Hepatocyte (in vitro differentiated cells): ENCODE measurements at places on chromosomes 3 and 15. TPM values are rescaled to one million over a fixed set of nuclear protein-coding genes. Genes with fewer than 3 reads are reported as not detected.

- peaks cover 35% of the 10 kb centered on the region for H3K4me1 ChIP-seq
- H3K27ac ChIP-seq: peak overlapping the region; percentile 75
- no peak for DNase-seq
- H3K36me3 ChIP-seq: no peaks in the 10 kb centered on the region
- H3K27me3 ChIP-seq: no peaks in the 10 kb centered on the region
Observed at GRCh38 chr3:194320744-194321243, 30.3 kb downstream of the CPN2 start.

The ATP10A gene
- 0.77 and 1.4 TPM in 2 replicates for total RNA-seq

DNA sequence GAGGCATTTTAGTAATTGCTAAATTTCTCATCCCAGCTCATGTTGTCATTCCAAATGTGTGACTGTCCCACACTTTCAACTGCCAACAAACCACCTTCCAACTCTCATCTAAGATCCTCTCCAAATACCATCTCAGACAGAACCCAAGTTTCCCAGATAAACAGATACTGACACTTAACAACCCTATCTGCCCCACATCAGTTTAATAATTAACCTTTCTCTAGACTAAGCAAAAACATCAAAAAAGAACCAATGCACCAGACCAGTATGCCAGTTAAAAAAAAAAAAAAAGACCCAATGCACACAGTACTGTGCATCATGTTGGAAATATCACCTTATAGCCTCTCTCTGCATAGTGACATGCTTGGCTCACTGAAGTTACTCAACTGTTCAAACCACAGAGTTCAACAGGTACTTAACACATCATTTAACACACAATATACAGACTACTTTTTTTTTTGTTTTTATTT lies 5.5 kb downstream of the SFMBT1 start:
- no peak overlapping the region for H3K27ac ChIP-seq
- DNase-seq: no peak
- no peaks in the 10 kb centered on the region for H3K36me3 ChIP-seq
- no peak overlapping the region for H3K4me3 ChIP-seq

The ATP2B2 gene
- total RNA-seq: 1.8 and 1.9 TPM in 2 replicates

DNA sequence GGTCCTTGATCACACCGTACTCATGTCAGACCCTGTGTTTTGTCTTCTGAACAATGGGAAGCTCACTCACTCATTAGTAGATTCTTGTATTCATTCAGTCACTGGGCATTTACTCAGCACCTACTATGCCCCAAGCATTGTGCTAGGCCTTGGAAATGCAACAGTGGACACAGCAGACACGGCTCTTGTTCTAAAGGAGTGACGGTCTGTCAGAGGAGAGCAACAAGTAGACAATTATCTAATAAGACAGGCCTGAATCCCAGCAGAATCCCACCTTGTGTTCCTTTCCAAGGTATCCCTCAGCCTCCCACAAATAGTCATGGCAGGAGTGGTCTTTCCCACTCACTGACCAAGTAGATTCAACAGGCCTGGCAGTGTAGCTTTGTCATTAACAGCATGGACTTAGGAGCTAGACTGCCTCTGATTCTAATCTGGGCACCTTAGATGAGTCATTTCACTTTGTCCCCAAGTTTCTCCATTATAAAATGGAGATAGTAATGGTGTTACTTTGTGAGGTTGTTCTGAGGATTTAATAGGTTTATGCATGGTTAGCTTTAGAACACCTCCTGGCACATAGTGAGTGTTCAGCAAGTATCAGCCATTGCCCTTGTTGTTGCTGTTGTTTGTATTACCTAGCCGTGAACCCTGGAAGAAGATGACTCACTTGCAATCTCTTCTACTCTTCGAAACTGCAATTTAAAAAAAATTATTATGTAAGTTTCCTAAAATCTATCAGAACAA lies 69.1 kb downstream of the SSUH2 start:
- H3K36me3 ChIP-seq: no peaks in the 10 kb centered on the region
- no peak overlapping the region for H3K4me3 ChIP-seq
- H3K27ac ChIP-seq: no peak overlapping the region
- no peak for DNase-seq
- H3K27me3 ChIP-seq: no peaks in the 10 kb centered on the region

DNA sequence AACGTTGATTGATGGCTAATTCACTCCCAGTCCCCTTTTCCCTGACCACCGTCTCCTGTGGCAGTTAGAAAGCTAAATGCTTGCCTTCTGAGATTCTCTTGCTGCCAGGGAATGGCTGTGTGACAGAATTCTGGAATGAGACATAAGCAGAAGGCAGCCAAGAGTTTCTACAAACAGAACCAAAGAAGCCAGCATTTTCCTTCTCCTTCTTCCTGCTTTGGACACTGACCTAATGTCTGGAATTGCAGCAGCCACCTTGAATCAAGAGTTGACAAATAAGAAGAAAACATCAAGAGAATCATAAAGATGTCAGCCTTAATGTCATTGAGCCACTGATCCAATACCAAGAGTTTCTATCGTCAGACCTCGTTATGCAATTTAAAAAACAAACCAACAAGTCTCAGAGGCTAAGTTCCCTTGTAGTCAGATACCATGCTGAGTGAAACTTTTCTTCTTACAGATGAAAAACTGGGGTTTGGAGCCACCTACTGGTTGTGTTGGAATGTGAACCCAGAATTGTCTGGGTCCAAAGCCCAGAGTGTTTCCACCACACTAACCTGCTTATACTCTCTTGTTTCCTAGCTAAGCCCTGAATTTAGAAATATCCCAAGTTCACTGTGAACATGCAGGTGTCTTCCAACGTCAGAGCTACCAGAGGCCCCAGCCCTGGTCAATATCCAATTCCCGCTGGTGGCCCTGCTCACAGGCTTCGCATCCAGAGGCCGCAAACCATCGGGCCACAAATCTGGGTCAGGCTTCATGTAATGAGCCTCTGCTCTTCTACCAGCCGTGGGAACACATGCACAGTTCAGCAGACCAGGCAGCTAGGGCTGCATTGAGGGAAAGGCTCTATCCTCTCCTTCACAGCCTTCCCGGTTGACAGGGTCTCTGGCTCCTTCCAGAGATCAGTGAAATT lies 42.5 kb downstream of the MCF2L2 start:
- H3K27me3 ChIP-seq: no peaks in the 10 kb centered on the region
- peak; percentile 87 for DNase-seq
- no peaks in the 10 kb centered on the region for H3K36me3 ChIP-seq
- H3K4me1 ChIP-seq: peaks cover 4% of the 10 kb centered on the region
- H3K4me3 ChIP-seq: no peak overlapping the region

The GOLGA6B gene
- 0.08 TPM in 1 of 2 replicates, not detected in the other for total RNA-seq

The MUSTN1 gene
- 1.8 and 2.6 TPM in 2 replicates for total RNA-seq

- H3K27me3 ChIP-seq: no peaks in the 10 kb centered on the region
- H3K36me3 ChIP-seq: no peaks in the 10 kb centered on the region
- H3K4me3 ChIP-seq: no peak overlapping the region
- H3K4me1 ChIP-seq: no peaks in the 10 kb centered on the region
- H3K27ac ChIP-seq: no peak overlapping the region
- no peak for DNase-seq
Observed at GRCh38 chr3:168973206-168973605, 690.3 kb downstream of the MECOM start.

- no peak overlapping the region for H3K4me3 ChIP-seq
- no peaks in the 10 kb centered on the region for H3K4me1 ChIP-seq
- no peak for DNase-seq
- H3K27me3 ChIP-seq: no peaks in the 10 kb centered on the region
Observed at GRCh38 chr15:77009646-77010311, 14.9 kb downstream of the PSTPIP1 start.

GRCh38 chr3:108222853-108223565 lies 785 bp upstream of the IFT57 start:
- peak overlapping the region; percentile 33 for H3K4me3 ChIP-seq
- DNase-seq: no peak
- no peaks in the 10 kb centered on the region for H3K36me3 ChIP-seq

DNA sequence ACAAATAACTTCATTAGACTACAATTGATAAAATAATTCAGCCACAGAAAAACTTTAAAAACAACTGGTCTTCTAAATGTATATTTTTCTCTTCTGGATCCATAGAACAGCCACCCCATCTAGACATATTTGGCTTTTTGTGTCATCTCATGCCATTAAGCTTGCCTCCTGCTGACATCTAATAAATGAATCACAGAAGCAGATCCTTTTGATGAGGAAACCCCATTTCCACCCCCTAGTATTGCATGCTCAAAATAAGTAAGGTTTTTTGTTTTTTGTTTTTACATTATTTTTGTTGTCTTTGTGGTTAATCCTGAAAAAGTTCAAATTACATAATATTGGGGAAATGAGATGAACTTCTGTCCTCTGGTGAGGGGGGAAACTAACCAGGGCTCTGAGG lies 94.8 kb downstream of the DUT start:
- no peak overlapping the region for H3K4me3 ChIP-seq
- no peaks in the 10 kb centered on the region for H3K27me3 ChIP-seq
- DNase-seq: no peak
- no peak overlapping the region for H3K27ac ChIP-seq

The EHD4 gene
- total RNA-seq: 26.4 and 27.3 TPM in 2 replicates

GRCh38 chr15:49589030-49589429 lies 31.6 kb downstream of the FAM227B start:
- no peak for DNase-seq
- no peaks in the 10 kb centered on the region for H3K4me1 ChIP-seq
- H3K4me3 ChIP-seq: no peak overlapping the region

DNA sequence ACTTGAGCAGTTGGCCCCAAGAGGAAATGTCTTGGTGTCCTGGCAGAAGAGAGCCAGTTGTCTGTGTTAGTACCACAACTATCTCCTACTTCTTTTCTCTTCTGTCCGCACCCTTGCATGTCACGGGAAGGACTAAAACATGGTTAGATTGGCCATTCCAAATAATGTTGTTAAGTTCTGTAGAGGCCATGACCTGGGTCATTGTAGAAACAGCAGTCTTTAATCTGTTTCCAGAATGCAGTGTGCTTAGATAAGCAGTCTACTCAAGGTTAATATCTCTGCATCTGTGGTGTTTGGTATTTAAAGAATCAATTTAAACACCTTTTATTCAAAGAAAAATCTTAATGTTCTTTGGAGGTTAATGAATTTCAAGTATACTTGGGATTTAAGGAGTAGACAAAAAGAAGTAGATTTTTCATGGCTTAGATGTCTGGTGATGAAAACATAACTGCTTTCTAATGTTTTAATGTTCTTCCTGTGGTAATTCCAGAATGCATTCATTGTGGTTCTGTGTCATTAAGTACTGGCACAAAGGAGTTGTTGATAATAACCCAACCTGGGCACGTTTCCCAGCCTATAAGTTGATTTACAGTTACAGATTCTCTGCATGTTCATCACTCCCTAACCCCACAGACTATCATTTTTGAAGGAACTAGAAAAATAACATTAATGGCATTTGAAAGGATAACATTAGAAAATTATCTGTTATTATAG lies 58.9 kb downstream of the TMEM108 start:
- DNase-seq: no peak
- H3K4me1 ChIP-seq: no peaks in the 10 kb centered on the region
- no peaks in the 10 kb centered on the region for H3K27me3 ChIP-seq
- no peak overlapping the region for H3K4me3 ChIP-seq
- H3K36me3 ChIP-seq: no peaks in the 10 kb centered on the region
- no peak overlapping the region for H3K27ac ChIP-seq

DNA sequence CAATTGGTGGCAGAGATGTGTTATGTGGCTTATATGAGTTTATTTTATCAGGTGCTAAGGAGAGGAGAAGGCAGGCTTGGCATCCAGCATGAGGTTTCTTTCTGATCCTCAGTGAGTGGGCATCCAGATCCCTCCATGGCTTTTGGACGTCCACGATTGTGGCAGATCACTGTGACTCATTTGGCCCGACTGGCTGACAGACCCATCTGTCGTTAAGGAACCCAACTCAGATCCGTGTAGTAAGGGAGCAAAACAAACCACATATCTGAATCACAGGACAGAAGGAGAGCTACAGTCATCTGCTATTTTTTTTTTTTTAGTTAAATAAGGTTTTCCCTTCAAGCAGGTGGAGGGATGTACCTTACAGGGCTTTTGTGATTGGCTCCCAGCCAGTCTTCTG lies 197.0 kb upstream of the KCNH8 start:
- H3K27me3 ChIP-seq: no peaks in the 10 kb centered on the region
- DNase-seq: no peak
- no peaks in the 10 kb centered on the region for H3K36me3 ChIP-seq
- H3K4me1 ChIP-seq: no peaks in the 10 kb centered on the region

GRCh38 chr15:101562428-101563059 lies 73.0 kb upstream of the PCSK6 start:
- no peaks in the 10 kb centered on the region for H3K4me1 ChIP-seq
- H3K27ac ChIP-seq: no peak overlapping the region
- no peaks in the 10 kb centered on the region for H3K27me3 ChIP-seq
- H3K36me3 ChIP-seq: no peaks in the 10 kb centered on the region
- DNase-seq: no peak
